ENCODE measurements at places on chromosomes 3 and 15. TPM values are rescaled to one million over a fixed set of nuclear protein-coding genes. Genes with fewer than 3 reads are reported as not detected.

KNG1 gene
- total RNA-seq = not detected

SLC25A26 gene
- 30.9 TPM for total RNA-seq

RTP3 gene
- not detected for total RNA-seq

CYP11A1 gene
- total RNA-seq = 1.3 TPM

PTH1R gene
- total RNA-seq = 38.2 TPM

MORC1 gene
- total RNA-seq = not detected

LTK gene
- total RNA-seq = not detected

GRCh38 chr3:104437891-104438290, 928.8 kb upstream of the ALCAM start:
- DNase-seq = no peak

DNA sequence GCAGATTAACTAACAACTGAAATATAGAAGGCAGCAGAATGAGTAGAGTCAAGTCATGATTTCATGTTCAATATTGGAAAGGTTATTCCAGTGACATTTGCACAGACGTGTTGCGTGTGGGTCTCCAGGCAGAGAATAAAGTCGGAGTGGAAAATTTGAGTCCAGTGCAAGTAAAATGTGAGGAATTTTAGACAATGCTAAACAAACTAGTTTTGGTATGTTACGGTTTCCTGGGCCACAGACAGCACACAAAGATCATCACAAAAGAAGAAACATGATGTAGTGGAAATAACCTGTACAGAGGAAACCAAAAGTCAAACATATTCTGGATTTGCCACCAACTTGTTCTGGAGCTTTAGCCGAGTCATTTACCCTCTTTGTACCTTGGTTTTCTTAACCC, 367 bp downstream of the OR4F6 start:
- DNase-seq = no peak

DNA sequence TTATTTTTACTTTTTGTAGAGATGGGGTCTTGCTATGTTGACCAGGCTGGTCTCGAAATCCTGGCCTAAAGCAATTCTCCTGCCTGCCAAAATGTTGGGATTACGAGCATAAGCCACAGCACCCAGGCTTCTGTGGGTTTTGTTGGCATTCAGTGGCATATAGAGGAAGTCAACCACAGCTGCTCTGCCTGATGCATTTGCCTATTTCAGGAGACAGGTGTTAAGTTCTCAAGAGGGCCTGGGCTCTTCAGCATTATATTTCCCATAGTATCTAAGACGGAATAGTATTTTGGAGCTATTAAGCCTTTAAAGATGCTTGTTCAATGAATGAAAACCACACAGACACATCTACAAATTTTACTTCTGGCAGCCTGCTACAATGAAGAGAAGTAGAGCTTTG, 73.5 kb upstream of the CSPG5 start:
- no peak for DNase-seq

GRCh38 chr3:194565597-194566190, 67.5 kb downstream of the TMEM44 start:
- no peak for DNase-seq

- no peak for DNase-seq
Measured at GRCh38 chr15:33028495-33028894, 166.0 kb downstream of the FMN1 start.

GRCh38 chr15:75929799-75930565, 26.3 kb downstream of the FBXO22 start:
- DNase-seq = no peak

GRCh38 chr3:52792961-52793695, 1.5 kb upstream of the ITIH3 start:
- DNase-seq = no peak

All from breast epithelium (tissue), 4 donors.